ENCODE measurements at places on chromosomes 1 and 21. TPM values are rescaled to one million over a fixed set of nuclear protein-coding genes. Genes with fewer than 3 reads are reported as not detected.

The SPRR4 gene
- total RNA-seq: not detected

The CLEC20A gene
- total RNA-seq: 4.7 TPM

The CFHR3 gene
- not detected for total RNA-seq

DNA sequence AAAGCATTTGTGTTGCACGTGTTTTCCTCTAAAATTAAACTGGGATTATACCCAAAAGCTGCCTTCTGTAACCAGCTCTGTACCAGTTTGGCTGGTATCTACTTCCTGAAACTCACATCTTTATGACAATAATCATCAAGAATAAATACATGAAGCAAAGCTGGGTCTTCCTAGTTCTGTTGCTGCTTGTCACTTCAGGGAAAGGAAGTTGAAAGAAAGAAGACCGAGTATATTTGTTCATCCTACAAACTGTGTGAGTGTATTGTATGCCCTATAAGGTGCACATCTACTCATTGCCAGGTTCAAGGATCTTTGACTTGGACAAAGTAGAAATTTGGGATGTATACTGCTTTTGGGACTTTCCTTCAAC lies 29.1 kb upstream of the IFNGR2 start:
- no peak overlapping the region for H3K4me3 ChIP-seq
- no peaks in the 10 kb centered on the region for H3K27me3 ChIP-seq
- peaks cover 91% of the 10 kb centered on the region for H3K4me1 ChIP-seq
- no peaks in the 10 kb centered on the region for H3K36me3 ChIP-seq

GRCh38 chr21:44087426-44088400 lies 19.5 kb upstream of the PWP2 start:
- H3K4me3 ChIP-seq: no peak overlapping the region
- no peaks in the 10 kb centered on the region for H3K27me3 ChIP-seq
- no peaks in the 10 kb centered on the region for H3K36me3 ChIP-seq
- H3K4me1 ChIP-seq: peaks cover 65% of the 10 kb centered on the region

DNA sequence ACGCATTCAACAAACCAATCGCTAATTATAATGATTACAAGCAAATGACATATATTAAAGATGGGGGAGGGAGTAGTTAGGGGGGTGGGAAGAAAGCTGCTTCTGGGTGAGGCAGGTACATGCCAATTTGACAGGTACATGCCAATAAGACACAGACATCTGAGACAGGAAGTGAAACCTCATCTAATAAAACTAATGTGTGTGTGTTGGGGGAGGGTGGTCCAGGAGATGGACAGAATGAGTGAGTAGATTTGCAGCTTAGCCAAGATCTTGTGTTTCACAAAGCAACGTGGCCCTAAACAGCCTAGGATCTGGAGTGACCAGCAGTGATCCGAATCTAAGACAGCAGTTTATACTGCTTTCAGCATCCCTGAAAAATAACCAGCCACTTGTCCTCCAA lies 10.8 kb downstream of the CFAP45 start:
- no peaks in the 10 kb centered on the region for H3K36me3 ChIP-seq
- peaks cover 18% of the 10 kb centered on the region for H3K4me1 ChIP-seq
- no peak overlapping the region for H3K27ac ChIP-seq
- DNase-seq: peak; percentile 58

- no peak overlapping the region for H3K4me3 ChIP-seq
- H3K4me1 ChIP-seq: peaks cover 49% of the 10 kb centered on the region
- peak; percentile 49 for DNase-seq
- H3K27me3 ChIP-seq: no peaks in the 10 kb centered on the region
- peaks cover 15% of the 10 kb centered on the region for H3K36me3 ChIP-seq
- no peak overlapping the region for H3K27ac ChIP-seq
Observed at GRCh38 chr1:204584699-204585372, 68.6 kb downstream of the MDM4 start.

Measured in B cell (primary cell).